ENCODE measurements at places on chromosomes 1 and 21.

DNA sequence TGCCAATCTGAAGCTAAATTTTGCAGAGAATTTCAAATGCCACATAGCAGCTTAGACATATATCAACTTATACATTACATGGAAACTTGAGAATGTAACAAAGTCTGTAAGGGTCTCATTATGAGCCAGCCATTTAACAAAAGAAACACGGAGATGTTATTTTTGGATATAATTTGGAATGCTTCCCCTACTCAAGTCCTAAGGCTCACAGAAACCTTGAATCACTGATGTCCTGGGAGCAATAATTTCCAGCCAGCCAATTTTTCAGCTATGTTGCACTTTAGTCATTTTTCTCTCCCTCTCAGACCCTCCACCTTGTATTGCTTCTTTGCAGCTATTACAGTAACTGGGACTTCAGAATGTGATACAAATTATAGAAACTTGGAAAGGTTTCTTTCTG is 56.9 kb downstream of the EIF2B3 start:
- no peak for DNase-seq

- no peak for DNase-seq
Observed at GRCh38 chr1:110719908-110720307, 45.2 kb upstream of the KCNA3 start.

DNA sequence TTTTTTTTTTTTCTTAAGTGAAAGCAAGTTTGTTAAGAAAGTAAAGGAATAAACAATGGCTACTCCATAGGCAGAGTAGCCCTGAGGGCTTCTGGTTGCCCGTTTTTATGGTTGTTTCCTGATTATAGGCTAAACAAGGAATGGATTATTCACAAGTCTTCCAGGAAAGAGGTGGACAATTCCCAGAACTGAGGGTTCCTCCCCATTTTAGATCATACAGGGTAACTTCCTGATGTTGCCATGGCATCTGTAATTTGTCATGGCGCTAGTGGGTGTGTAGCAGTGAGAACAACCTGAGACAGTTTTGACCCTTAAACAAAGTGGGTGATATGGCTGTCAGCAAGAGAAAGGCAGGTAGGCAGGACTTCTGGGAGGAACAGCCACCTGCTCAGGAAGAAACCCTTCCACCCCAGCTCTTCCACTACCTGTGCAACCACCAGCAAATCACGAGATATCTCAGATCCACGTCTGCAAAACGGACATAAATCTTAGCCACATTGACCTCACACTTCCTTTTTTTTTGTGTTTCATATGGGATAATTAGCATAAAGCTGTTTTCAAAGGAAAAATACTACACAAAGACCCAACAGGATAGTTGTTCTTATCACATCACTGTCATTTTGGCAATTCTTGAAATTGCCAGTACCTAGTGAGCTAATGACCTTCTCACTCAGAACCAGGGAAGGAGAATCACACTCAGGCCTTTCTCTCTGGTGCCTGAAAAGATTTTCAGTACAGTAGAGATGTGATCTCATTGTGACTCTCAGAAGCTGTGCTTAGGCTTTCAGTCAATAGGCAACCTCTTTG is 34.8 kb upstream of the DUSP10 start:
- no peak for DNase-seq

GRCh38 chr1:25707280-25708016 is 90.9 kb downstream of the MAN1C1 start:
- DNase-seq, result no peak

- DNase-seq, result peak; percentile 65
Observed at GRCh38 chr1:8427493-8427892, 109.6 kb downstream of the SLC45A1 start.

- no peak for DNase-seq
Observed at GRCh38 chr1:23402286-23403037, 22.1 kb downstream of the TCEA3 start.

- DNase-seq, result no peak
Observed at GRCh38 chr1:25519624-25520023, 23.8 kb upstream of the LDLRAP1 start.

- no peak for DNase-seq
Observed at GRCh38 chr1:247281001-247281574, 25.2 kb downstream of the VN1R5 start.
